Upper lobe of right lung (tissue), 1 donor: ENCODE measurements at places on chromosomes 11 and 22.

DNA sequence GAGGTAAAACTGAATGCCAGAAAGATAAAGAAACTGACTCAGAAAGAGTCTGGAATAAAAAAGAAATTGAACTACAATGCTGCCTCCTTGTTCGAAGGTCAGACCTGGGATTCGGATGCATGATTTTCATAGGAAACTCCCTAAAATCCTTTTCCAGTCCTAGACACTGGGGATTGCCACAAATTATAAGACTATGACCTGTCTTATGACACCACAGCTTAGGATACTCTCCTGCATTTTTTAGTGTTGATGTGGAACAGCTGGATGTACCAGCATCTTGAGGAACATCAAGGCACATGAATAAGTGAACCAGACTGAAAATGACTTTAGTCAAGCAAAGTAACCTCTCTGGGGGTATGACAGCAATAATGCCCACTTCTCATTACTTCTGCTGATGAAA, 9.0 kb downstream of the KIRREL3 start:
- H3K36me3 ChIP-seq, result no peaks in the 10 kb centered on the region
- no peak for DNase-seq
- H3K4me1 ChIP-seq, result no peaks in the 10 kb centered on the region
- no peak overlapping the region for H3K4me3 ChIP-seq

GRCh38 chr11:75718419-75719339, 1.0 kb downstream of the MOGAT2 start:
- H3K36me3 ChIP-seq, result no peaks in the 10 kb centered on the region
- H3K27ac ChIP-seq, result no peak overlapping the region
- no peak overlapping the region for H3K4me3 ChIP-seq
- H3K27me3 ChIP-seq, result no peaks in the 10 kb centered on the region
- no peak for DNase-seq

GRCh38 chr22:46783721-46784120, 21.3 kb downstream of the TBC1D22A start:
- H3K36me3 ChIP-seq, result no peaks in the 10 kb centered on the region
- H3K27ac ChIP-seq, result no peak overlapping the region
- no peak overlapping the region for H3K4me3 ChIP-seq
- H3K4me1 ChIP-seq, result peaks cover 13% of the 10 kb centered on the region
- H3K27me3 ChIP-seq, result no peaks in the 10 kb centered on the region
- no peak for DNase-seq

DNA sequence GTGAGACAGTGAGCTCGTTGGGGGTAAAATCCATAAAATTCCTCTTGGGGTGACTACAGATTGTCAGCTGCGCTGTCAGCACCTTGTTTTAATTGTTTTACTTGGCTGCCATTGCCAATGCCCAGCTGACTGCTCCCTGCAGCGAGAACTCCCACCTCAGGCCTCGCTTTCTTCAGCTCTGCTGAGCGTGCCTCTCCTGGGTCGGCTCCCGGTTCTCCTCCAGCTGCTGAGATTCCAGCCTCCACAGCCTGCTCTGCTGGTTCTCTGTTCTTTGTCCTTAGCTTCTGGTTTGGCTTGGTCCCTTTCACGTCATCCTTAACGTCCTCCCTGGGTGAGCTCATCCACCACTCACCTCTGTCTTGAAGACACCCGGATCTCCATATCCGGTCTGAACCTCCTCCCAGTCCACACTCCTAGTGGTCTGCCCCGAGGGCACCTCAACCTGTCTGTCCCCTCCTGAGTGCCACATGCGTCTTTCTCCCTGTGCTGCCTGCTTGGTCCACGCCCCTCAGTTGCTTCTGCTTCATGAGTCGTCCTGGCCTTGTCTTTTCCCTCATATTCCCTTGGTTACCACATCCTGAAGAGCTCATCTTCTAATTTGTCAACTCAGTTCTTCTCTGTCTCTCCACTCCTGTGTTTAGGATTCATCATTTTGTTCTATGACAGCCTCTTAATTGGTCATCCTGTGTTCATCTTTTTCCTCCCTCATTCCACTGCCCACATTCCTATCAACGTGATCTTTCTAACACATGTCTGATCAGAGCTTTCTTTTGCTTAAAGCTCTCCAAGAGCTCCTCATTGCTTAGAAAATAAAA, 35.6 kb downstream of the BMAL1 start:
- no peaks in the 10 kb centered on the region for H3K27me3 ChIP-seq
- DNase-seq, result no peak
- no peak overlapping the region for H3K4me3 ChIP-seq
- no peak overlapping the region for H3K27ac ChIP-seq
